Iris pigment epithelial cell (primary cell): ENCODE measurements at places on chromosomes 7 and 10.

- peak; percentile 74 for DNase-seq
Measured at GRCh38 chr7:80614851-80615271, 23.6 kb upstream of the CD36 start.

DNA sequence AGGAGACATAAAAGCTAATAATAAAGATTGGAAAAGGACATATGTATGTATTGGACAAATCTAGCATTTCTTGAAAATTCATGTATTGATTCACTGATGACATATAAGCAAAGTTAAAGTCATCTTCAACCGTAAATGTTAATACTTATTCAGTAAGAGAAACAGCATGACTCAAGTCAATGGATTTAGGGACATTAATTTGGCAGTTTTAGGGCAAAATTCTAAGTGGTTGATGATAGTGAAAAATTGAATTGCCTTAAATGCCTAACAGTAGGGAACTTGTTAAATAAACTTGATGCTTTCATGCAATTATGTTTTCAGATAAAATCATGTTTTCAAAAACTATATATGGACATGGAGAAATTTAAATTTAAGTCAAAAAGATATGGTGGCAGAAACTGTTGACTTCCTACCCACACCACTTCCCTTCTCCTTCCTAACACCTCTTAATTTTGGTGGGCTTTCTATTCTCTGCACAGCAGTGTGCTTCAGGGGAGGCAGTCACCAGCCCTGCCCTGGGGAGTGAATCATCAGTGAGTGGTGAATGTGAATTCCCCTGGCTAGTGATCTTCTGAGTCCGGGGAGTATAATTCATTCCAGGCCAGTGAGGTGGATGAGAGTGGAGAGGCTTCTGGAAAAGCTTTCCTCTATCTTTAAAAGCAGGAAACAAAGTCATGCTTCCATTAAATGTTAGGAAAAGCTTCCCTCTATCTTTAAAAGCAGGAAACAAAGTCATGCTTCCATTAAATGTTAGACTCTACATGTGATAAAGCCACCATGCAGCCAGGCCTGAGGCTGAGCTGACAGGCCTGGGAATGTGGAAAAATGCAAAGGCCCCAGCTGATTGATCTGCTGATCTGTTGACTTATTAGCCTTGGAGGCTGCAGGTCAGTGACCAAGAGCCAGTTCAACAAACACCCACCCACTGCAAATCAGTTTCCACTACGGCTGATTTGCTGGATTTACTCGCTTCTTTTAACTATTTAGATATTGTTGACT lies 25.2 kb upstream of the ITGB1 start:
- DNase-seq = peak; percentile 96

GRCh38 chr7:110522061-110522760 lies 568.7 kb upstream of the LRRN3 start:
- no peak for DNase-seq

DNA sequence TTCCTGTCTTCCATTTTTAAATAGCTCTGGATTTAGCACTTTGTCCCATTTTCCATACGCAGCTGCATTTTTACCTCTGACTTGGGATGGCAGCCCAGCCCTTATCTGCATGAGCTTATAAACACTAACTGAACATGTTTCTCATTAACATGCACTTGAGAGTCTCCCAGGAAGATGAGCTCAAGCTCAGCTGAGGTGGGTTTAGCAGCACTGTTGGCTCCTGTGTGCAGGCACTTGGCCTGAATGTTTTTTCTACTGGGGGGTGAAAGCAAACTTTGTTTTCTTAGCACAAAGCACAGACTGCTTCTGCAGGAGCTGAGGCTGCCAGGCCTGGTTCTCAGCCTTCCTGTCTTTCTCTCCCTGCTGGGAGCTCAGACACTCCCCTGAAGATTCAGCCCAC lies 1093.6 kb upstream of the AUTS2 start:
- no peak for DNase-seq

DNA sequence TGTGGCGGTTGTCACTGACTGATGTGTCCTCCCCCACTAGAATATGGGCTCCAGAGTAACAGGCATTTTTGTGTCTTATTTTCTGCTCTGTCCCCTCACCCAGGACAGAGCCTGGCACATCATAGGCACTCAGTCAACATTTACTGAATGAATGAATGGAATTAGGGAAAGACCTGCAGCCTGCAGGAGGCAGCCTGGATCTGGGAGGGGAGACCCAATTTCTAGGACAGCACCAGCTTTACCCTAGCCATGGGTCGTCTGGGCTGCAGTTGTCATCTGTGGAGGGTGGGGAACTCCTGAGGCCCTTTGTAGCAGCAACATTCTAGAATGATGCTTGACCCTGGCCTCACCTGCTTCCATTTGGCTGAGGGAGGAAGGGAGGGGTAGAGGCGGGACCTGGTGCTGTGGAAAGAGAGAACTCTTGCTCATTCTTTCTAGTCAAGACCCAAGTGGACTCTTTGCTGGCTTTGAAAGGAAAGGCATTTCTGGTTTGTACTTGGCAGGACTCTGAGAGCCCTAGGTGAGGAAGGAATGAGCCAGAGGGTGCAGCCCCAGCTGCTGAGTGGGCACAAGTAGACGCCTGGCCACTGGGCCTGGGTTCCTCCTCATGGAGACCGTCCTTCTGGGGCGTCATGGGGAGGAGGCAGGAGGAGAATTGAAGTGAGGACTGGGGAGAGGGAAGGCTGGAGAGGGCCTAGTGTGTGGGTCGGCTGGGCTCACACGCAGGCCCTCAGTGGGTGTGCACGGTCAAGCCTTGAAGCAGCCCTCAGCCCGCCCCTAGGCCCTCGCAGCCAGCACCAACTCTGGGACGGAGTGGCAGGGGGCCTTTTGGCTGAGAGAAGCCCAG lies 8.9 kb downstream of the FGF8 start:
- no peak for DNase-seq

DNA sequence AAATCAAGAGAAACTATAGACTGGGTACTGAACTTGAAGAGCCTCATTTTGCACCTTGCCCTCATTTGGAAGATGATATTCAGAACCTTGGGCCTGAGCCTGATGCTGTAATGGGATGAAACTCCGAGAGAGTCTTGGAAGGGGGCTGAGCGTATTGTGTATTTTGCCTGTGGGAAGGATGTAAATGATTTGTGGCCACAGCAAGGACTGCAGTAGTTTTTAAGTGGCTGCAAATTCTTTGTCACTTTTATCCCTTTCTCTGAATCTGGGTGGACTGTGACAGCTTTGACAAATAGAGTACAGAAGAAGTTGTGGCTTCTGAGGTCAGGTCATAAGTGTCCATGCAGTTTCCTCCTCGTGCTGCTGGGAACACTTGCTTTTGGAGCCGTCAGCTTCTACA lies 221.2 kb downstream of the ADRA2A start:
- no peak for DNase-seq

- no peak for DNase-seq
Measured at GRCh38 chr7:139114585-139114984, 5.1 kb upstream of the ZC3HAV1 start.

GRCh38 chr10:4656576-4657194 lies 169.3 kb upstream of the AKR1E2 start:
- peak; percentile 64 for DNase-seq

DNA sequence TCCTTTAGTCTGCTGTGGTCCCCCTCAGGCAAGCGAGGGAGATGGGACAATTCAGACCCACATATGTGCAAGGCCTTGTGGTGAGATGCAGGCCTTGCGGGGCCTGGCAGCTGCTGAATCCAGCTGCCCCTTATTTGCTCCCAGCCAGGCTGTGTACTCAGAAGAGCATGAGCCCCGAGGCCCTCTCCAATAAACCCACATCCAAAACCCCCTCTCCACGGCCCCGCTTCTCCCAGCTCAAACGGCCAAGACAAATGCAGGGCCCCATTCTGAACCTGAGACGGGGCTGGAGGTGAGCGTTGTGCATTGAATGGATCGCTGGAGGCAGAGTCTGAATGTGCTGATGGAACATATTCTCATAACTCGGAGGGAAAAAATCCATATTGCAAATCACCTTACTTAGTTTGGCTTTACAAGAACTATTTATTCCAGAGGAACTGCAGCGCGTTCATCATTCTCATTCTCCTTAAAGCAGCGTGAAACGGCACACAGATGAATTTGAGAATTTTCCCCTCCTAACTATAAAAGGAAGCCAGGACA lies 169.2 kb upstream of the LYZL2 start:
- DNase-seq = no peak

DNA sequence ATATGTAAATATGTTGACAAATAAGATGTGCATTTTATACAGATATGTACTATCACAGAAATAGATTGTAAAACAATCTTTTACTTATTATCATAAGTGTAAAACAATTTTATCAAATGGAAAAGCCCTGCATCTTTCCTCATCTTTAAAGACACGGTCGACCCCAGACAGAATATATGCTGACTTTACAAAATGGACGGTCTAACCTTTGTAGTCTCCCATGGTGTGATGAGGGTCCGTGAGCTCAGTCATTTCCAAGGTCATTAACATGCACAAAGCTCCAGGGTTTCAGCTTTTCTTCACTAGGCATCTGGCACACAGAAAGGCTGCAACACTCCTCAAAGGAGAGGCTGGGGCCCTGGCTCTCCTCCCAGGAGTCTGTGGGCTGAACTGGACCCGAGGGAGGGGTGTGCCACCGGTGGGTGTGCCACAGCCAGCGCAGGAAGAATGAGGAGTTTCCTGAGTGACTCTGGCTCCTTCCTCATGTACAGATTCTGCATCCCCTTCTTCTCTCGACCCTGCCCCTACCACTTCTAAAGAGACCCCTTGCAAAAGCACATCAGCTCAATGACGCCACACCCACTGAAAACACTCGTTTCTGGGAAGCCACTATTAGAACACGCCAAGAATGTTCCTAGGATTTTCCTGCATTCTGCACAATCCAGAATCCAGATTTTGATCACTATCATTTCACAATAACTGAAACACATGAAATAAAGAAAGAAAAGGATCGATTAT lies 26.2 kb upstream of the ABLIM1 start:
- DNase-seq = peak; percentile 24
